ENCODE measurements at places on chromosomes 5 and 9. TPM values are rescaled to one million over a fixed set of nuclear protein-coding genes. Genes with fewer than 3 reads are reported as not detected.
A peak's percentile ranks its signal among the peaks of the same experiment; 100 is the strongest.

- DNase-seq, result no peak
These were observed 675.7 kb upstream of the FTMT start for GRCh38 chr5:121175986-121176385.

DNA sequence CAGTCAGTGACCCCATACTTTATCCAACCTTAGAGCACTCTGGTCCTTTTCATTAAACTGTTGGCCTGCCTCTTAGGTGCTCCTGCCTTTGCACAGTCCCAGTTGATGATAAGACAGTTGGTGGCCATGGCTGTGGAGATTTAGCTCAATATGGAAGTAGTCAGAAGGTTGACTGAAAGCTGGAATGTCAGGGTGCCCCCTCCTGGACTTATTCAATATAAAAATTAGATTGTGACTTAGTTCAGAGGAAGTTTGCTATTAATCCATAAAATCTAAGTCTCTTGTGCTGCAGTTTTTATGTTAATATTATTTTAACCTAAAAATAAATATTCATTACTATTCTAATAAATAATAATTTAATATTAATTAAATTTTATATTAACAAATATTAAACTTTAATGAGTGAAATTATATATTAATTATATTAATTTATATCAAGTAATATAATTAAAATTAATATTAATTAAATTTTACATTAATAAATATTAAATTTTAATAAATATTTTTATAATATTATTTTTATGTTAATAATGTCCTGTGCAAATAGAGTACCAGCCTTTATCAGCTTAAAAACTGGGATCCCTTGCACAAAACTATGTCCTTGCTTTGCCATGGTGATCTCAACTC lies 77.7 kb upstream of the ADAMTSL1 start:
- DNase-seq, result no peak

GRCh38 chr5:135543001-135543484 lies 7.3 kb upstream of the NEUROG1 start:
- no peak for DNase-seq

DNA sequence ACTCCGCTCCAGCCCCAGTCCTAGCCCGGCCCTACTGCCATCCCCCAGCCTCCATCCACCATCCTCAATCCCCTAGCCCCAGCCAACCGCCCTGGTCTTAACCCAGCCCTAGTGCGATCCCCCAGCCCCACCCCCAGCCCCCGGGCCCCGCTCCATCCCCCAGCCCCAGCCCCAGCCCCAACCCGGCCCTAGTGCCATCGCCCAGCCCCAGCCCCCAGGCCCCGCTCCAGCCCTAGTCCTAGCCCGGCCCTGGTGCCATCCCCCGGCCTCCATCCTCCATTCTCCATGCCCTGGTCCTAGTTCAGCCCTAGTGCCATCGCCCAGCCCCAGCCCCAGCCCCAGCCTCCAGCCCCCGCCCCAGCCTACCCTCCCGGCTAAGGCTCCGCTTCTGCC lies 398 bp downstream of the TOR1A start:
- DNase-seq, result no peak

- peak; percentile 57 for DNase-seq
These were observed 17.0 kb upstream of the ERGIC1 start for GRCh38 chr5:172816925-172817562.

- peak; percentile 63 for DNase-seq
These were observed 188.7 kb downstream of the HSPA4 start for GRCh38 chr5:133240425-133241091.

DNA sequence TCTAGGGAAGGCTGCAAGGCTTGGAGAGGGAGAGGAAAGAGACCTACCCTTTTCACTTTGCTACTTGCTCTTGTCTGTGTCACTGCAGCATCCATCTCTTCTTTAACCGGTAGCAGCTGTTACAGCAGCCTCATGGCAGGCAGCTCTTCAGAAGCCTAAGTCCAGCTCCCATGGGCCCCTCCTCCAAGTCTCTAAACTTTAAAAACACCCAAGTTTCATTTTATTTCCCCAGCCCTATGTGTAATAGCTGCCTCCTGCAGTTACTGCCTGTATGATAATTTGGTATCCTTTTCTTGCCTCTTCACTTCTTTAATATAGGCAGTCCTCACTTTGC lies 313.1 kb upstream of the PIK3R1 start:
- DNase-seq, result no peak

GRCh38 chr9:96305171-96305570 lies 3.2 kb upstream of the HSD17B3 start:
- no peak for DNase-seq

DNA sequence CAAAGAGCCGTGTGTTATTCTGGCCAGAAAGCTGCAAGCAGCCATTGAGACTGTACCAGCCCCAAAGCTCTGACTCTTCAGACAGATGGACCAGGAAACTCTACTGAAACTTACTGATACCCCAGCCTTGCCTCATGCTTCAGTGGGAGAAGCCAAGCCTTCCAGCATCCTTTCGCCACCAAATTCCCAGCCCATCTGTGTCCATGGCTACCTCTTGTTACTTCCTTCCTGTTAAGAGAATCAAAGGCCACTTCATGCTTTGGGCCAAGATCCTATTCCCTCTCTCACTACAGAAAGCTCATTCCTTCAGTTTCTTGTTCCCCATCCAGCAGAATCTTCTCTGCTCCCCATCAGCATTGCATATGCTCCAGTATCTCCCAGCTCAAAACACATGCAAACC lies 46.9 kb upstream of the FREM1 start:
- DNase-seq, result no peak

DNA sequence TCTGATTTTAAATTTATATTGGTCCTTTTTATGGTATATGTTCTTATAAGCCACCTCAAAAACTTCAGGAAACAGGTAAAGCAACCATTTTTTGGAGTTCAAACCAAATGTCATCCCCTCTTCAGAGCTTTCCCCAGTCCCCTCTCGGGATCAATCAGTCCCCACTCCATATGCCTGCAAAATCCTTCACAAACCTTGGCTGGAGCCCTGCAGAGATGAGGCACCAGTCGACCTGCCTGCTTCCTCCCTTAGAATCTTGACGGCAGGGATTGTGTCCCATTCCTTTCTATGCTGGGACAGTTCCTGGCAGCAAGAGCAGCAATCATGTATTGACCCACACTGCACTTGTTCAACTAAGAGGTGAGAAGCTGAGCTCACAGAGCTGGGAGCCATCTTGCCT lies 22.6 kb downstream of the B4GALT1 start:
- DNase-seq, result no peak

GRCh38 chr5:95262933-95263660 lies 21.8 kb downstream of the MCTP1 start:
- DNase-seq, result no peak

DNA sequence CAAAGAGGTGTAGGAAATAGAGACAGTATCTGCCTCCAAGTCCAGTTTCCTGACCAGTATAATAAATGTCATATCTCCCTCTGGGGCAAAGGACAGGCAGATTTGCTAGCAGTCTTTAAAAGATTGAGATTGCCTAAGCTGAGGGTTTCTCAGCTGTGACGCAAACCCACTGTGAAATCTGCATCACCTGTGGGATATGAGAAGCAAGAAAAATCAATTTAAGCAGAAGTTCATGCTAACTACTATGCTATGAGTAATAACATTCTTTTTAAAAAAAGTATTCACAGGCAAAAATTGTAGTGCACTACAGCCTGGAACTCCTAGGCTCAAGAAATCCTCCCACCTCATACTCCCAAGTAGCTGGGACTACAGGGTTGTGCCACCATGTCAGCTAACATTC lies 168.1 kb upstream of the POC5 start:
- no peak for DNase-seq

DNA sequence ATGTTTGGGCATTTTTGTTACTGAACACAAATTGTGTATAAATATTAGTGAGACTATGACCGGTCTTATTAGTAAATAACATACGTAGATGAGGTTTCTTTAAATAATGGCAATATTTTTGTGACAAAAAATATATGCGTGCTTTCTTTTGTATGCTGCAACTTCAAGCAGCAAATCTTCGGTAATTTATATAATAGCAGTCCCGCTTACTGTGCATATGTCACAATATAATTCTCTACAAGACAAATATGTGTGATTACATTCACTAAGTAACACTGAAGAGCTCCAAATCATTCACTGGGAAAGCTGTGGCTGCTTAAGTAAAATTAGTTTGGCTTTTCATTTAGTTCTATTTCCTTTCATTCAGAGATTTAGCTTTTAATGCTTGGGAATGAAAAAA lies 376.0 kb downstream of the CYLC2 start:
- DNase-seq, result no peak

GRCh38 chr5:148799737-148800527 lies 26.5 kb upstream of the ADRB2 start:
- no peak for DNase-seq

- DNase-seq, result no peak
These were observed 81.4 kb downstream of the COL5A1 start for GRCh38 chr9:134723037-134723436.

DNA sequence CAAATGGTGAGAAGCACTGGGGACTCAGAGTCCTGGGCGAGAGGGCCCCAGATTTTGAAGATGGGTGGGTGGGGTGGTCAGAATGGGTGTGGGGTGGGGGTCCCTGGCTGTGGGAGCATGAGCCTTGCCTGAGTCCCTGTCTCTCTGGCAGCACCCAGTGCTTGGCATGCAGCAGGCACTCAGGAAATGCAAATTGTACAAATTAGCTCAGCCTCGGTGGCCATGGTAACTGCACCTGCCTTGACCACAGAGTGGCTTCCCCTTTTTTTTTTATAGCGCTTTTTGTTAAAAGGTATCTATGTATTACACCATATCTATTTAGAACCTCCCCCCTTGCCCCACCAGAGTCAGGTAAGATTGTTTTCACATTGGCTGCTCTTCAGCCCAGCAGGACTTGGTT lies 19.2 kb upstream of the PITX1 start:
- no peak for DNase-seq

GRCh38 chr9:119898316-119898715 lies 529.1 kb upstream of the BRINP1 start:
- DNase-seq, result no peak

DNA sequence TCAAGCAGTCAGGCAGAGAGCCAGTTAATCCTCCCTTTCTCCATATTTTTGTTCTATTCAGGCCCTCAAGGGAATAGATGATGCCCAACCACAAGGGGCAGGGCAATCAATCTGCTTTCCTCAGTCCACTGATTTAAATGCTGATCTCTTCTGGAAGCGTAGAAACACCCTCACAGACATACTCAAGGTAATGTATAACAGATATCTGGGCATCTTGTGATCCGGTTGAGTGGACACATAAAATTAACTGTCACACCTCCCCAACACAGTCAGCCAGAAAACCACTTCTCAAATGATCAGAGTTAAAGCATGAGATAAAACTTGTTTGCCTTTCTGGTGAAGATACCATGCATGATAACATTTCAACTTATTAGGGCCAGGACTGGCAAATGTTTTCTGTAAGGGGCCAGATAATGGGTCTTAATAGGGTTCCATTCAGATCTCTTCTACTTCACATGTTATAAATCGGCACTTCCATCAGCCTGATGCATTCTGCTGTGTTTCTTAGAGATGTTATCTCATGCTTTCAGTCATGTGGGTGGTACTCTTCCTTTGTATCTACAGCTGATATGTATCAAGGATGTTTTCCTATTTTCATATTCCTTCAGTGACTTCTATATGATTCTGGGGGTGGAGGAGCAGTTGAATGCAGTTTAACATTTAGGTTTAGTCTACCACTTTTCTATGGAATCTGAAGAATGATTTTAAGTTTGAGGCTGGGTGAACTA lies 58.9 kb upstream of the CNTLN start:
- DNase-seq, result no peak

DNA sequence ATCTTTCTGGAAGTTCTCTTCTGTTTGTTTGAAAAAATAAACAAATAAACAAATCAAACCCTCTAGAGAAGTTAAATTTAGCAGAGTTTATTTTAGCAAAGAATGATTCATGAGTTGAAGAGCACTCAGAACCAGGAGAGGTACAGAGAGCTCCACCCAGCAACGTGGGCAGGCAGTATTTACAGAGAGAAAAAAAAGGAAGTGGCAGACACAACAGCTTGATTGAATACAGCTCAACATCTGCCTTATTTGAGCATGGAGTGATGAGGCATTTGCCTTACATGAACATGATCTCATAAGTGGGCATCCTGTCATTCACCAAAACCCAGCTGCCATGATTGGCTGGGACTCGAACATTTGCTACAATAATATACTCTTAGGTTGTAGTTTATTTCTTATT lies 381.6 kb upstream of the ADAMTS16 start:
- no peak for DNase-seq

DNA sequence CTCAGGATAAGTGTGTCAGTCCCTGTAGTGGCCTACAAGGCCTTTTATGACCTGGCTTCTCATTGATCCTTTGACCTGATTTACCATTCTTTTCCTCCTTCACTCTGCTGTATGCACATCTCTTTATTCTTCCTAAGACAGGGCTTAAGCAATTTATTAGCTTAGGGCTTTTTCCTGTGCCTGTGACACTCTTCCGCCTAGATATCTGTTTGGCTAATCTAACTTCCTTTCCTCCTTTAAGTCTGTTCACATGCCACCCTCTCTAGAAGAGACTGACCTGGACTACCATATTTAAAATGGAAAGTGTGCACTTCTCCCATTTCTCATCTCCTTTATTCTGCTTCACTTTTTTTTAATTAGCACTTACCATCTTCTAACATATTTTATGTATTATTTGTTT lies 29.1 kb downstream of the FOCAD start:
- no peak for DNase-seq

DNA sequence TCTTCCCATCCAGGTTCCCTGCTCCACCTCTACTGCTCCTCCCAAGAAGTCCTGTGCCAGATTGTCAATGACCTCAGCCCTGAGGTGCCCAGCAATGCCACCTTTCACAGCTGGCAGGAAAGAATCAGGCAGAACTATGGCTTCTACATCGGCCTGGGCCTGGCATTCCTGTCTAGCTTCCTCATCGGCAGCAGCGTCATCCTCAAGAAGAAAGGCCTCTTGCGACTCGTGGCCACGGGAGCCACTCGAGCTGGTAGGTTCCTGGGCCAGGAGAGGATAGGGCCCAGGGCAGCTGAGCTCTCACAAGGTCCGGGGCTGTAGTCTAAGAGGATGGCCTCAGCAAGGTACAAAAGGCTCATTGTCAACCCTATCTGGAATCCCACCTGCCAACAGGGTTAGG lies 3.1 kb downstream of the NIPAL4 start:
- no peak for DNase-seq

- peak; percentile 38 for DNase-seq
These were observed 135.1 kb downstream of the SIL1 start for GRCh38 chr5:139062910-139063663.

DNA sequence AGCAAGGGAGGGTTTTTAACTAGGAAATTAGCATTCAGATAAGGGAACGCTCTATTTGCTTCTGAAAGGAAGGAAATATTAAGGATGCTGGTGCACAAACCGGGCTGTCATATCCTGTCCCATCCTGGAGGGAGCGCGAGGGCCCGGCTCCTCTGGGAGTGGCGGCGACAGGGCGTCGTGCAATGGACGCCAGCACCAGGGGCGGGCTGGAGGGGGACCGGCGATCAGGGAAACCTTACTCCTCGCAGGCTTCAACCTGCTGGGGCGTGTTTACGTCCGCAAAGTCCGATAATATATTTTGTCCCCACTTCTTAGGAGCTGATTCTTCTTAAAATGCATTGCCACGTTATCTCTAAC lies 197.1 kb upstream of the TBCA start:
- DNase-seq, result no peak

The PTPDC1 gene
- 5.9 TPM for total RNA-seq

The BHMT gene
- not detected for total RNA-seq

The DAPK1 gene
- 19.1 TPM for total RNA-seq

The SPINK6 gene
- total RNA-seq, result not detected

The RARS1 gene
- 253 TPM for total RNA-seq

The FBN2 gene
- total RNA-seq, result 4.3 TPM

The LOX gene
- total RNA-seq, result 78.3 TPM

The EQTN gene
- total RNA-seq, result 2.8 TPM

The IL3 gene
- total RNA-seq, result not detected

The WWC1 gene
- 8.7 TPM for total RNA-seq

The PCDHA8 gene
- 1.9 TPM for total RNA-seq

The RORB gene
- total RNA-seq, result under 0.01 TPM
